Activated T-cell treated with anti-CD3 and anti-CD28 coated beads for 4 hours (primary cell): ENCODE measurements at places on chromosomes 4 and X.

- no peak for DNase-seq
These were observed 288.7 kb downstream of the PRDM5 start for GRCh38 chr4:120633810-120634209.

DNA sequence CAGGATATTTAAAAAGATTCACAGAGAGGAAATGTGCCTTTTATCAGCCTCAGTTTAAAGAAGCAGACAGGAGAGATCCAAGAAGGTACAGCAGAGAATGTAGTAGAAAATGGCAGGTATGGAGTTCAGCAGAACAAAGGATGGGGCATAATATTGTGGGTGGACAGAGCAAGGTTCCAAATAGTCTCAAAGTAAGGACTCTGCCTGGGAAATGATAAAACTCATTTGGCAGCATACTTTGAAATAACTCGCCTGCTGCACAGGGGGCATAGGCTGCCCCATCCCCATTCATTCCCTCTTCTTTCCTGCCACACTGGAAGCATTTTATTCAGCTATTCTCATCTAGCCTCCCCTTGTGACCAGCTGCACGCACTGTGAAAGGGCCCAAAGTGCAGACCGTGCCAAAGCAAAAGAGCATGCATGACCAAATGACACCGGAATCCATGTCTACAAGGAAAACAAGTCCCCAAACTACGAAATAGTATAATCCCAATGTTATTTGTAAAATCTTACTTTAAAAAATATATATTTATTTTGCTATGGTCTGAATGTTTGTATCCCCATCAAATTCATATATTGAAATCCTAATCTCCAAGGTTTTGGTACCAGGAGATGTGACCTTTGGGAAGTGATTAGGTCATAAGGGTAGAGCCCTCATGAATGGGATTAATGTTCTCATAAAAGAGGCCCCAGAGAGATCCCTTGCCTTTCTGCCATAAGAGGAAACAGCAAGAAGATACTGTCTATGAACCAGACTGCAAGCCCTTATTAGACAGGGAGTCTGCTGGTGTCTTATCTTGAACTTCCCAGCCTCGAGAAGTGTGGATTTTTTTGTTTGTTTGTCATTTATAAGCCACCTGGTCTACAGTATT is 77.4 kb upstream of the PRSS48 start:
- DNase-seq: no peak

DNA sequence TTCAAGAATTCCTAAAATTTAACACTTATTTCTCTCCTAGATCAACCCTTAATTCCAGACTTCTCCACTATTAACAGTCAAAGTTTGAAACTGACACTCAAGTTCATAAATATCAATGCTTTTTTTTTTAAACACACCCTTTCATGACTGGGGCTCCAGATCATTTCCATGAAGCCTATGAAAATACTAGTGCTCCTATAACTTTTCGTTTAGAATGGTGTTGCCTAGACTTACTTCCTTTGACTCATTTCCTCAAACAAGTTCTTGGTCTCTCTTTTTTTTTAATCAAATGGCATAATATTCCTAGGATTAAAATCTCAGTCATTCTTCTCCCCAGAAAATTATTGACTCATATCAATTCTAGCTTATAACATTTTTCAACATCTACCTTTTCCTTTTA is 13.1 kb downstream of the ZMAT1 start:
- DNase-seq: no peak

- no peak for DNase-seq
These were observed 37.0 kb upstream of the MTM1 start for GRCh38 chrX:150531467-150531866.

GRCh38 chr4:109174224-109174953 is 128.1 kb downstream of the COL25A1 start:
- no peak for DNase-seq

- DNase-seq: no peak
These were observed 172.6 kb downstream of the ACTRT1 start for GRCh38 chrX:127879585-127879984.

GRCh38 chr4:55793479-55793878 is 26.1 kb upstream of the EXOC1L start:
- DNase-seq: no peak

GRCh38 chr4:183014361-183015084 is 84.5 kb upstream of the WWC2 start:
- DNase-seq: no peak

- no peak for DNase-seq
These were observed 15.5 kb downstream of the ARHGAP36 start for GRCh38 chrX:131073607-131074006.

DNA sequence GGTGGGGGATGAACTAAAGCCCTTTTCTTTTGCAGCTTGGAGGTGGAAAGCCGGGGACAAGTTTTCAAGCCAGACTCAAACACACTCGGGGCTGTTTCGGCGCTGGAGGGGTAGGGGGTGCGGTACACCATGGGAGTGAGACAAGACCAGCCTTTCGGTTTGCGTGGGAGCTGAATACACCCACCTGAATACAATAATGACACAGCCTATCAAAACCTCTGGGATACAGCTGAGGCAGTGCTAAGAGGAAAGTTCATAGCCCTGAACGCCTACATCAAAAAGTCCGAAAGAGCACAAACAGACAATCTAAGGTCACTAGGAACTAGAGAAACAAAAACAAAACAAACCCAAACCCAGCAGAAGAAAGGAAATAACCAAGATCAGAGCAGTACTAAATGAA is 163.3 kb downstream of the ATRX start:
- DNase-seq: no peak

DNA sequence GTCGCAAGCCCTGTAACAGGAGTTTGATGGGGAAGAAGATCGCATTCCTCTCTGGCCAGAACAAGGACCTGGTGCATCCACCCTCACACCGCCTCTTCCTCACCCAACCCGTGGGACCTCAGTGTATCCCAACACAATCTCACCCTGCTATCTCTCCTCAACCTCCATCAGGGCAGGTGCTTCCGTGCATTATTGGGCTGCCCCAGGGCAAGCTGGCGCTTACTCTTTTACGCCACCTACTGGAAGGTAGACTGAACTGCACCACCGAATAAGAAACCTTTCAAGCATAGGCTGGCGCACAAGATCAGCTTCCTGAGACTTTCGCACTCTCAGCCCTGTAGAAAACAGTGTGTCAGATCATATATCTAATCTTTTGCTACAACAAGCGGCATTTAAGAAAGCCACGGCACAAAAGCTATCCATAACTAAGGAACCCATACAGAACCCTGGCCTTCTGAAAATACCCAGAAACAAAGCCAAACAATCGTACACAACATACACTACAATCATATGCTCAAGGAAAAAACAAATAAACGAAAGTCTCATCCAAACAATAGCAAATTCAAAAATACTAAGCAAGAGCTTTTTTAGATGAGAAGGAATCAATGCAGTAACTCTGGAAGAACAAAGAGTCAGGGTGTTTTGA is 209.3 kb downstream of the UGT8 start:
- DNase-seq: no peak

- DNase-seq: no peak
These were observed 33.8 kb upstream of the SLAIN2 start for GRCh38 chr4:48307528-48307927.

- DNase-seq: no peak
These were observed 174.6 kb downstream of the PRR32 start for GRCh38 chrX:126994032-126994600.

- DNase-seq: no peak
These were observed 159.5 kb downstream of the PPP3CA start for GRCh38 chr4:101187841-101188240.

DNA sequence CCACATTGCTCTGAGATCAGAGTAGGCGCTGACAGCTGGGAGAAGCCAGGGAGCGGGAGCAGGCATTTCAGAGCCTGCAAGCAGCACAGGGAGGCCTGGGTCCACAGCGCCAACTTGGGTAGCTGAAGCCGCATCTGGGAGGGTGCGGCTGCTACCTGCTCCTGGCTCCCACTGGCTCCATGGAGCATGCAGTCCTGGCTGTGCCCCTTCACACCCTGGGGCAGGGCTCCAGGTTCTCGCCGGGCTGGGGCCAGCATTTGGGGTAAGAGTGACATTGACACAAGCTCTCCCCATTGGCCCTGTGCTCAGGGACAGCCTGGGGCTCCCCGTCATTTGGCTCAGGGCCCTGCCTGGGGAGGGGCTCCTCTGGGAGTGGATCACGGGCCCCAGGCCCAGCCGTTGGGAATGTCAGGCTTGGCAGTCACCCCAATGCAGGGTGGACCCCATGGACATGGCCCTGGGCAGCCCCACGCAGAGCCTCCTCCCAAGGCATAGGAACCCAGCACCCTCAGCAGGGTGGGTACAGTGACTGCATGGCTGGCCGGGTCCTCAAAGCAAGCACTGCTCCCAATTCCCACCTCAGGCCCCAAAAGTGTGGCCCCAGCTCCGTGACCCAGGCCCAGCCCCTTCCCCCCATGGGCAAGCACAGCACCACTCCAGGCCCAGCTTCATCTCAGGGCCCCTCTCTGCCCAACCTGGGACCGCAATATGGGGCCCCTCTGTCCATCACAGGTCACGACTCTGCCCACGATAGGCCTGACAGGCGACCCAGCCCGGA is 82.4 kb downstream of the PRDM5 start:
- DNase-seq: no peak

DNA sequence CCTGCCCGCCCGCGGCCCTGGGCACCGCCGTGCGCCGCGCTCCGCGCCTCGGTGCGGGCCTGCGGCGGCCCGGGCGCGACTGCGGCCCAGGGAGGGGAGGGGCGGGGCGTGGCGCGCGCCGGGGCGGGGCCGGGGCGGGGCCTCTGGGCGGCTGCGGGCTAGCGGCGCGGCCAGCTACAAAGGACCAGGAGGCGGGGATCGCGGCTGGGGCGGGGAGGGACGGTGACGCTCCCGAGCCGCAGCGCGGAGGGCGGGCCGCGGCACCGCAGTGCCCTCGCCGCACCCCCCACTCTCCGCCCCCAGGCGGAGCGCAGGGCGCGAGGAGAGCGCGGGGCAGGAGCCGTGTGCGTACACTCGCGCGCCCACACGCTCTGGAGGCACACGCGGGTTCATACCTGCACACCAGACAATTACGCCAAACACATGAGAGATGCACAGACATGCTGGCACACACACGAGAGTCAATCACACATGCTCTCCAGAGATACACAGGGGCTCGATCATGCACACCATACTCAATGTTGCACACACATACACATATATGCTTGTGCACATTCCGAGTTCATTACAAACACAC is at the start of gene CRMP1:
Gene CRMP1, minus strand, starts transcription at position 83 of the 577 bp plus-strand sequence. CDS start 117 bp downstream, outside the sequence.
- no peak for DNase-seq

DNA sequence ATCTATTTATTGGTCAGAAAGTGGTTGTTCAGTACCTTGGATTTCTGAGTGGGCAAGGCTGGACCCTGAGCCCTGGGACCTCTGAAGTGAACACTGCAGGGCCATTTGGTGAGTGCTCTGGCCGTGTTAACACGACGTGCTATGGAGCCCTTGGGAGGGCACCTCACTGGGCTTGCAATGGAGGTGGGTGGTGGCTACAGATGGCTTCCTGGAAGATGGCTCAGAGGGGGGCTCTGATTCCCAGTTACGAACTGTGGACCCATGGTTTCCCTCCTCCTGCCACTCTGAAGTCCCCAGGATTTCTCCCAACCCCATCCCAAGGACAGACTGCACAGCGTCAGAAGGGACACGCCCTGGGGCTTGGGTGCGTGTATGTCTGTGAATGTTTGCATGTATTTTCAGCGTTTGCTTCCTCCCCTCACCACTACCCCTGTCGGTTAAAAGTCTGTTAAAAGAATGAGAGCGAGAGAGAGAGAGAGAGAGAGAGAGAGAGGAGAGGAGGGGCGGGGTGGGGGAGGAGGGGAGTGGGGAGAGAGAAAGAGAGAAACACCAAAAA is 3.7 kb upstream of the RHOH start:
- DNase-seq: no peak

DNA sequence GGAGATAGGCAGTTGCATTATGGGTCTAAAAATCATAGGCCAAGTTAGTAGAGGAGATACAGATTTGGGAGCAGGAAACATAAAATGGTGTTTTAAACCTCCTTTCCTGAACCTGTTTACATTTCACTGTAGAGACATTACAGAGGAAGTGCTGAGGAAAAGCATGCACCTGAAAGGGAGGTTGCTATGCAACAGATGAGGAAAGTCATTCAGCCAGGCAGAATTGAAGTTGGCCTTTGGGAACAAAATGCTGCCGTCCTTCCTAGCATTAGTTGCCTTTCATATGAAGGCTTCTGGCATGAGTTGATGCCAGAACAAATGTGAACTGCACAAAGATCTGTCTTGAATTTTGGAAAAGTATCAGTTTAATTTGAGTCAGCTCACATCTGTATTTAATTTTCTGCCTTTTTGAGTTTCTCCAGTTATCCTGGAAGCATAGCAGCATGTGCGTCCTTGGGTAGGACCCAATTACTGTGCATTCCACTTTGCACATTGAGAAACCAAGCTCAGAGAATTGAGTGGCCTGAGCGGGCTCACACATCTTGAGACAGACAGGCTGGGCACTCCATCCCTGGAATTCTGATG is 38.2 kb downstream of the MAGED1 start:
- no peak for DNase-seq

DNA sequence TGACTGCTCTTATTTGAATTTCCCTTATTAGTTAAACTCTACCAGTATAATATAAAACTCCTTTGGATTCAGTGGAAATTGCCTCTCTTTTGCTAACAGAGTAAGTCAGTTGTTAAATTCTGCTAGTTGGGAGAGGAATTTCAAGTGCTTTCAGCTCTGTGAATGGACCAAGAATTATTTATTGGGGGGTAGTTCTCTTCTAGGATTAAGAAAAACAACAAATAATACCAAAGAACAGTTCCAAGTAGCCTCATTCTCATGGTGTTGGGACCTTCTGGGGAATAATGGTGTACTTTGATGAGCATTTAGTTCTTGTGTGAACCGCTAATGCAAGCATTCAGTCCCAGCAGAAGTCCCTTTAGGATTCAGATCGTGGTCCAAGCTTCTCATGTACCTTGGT is 11.6 kb downstream of the SPARCL1 start:
- DNase-seq: no peak

- no peak for DNase-seq
These were observed 114.6 kb downstream of the TBCK start for GRCh38 chr4:106201373-106201772.

DNA sequence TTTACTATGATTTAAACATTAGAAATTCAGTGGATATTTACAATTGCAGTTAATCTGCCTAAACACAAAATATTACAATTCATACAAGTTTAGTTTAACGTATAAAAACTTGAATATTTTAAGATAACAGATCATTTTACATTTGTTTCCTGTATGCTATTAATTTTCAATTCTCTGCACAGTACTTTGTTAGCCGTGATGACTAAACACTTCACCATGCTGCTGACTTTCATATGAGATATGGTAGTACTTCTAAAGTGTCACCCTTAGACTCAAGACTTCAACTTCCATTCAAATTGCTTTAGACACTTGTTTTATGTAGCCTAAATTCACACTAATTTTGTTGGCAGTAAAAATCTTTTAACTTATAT is 1646.4 kb upstream of the ADGRL3 start:
- DNase-seq: no peak

DNA sequence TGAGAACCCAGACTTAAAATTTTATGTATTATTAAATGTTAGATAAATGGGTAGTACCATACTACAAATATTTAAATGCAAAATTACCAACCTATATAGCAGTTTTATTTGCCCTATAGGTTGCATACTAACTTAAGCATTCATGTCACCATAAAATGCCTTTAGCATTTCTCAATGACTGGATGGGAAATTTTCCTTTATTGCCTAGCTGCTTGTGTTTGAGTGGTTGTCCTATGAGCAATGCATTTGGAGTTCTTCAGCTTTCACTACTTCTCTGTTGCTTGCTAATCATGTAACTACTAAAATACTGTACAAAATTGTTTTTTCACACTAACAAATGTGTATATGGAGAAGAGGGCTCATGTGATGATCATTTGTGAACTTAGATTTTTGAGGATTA is 44.2 kb upstream of the CEP135 start:
- DNase-seq: no peak
